ENCODE measurements at places on chromosomes 6 and 20. TPM values are rescaled to one million over a fixed set of nuclear protein-coding genes. Genes with fewer than 3 reads are reported as not detected.

GRCh38 chr20:25065072-25065624, 7.2 kb upstream of the ACSS1 start:
- no peaks in the 10 kb centered on the region for H3K36me3 ChIP-seq
- H3K4me1 ChIP-seq, result no peaks in the 10 kb centered on the region
- H3K27me3 ChIP-seq, result no peaks in the 10 kb centered on the region
- no peak overlapping the region for H3K4me3 ChIP-seq
- peak; percentile 23 for DNase-seq

DNA sequence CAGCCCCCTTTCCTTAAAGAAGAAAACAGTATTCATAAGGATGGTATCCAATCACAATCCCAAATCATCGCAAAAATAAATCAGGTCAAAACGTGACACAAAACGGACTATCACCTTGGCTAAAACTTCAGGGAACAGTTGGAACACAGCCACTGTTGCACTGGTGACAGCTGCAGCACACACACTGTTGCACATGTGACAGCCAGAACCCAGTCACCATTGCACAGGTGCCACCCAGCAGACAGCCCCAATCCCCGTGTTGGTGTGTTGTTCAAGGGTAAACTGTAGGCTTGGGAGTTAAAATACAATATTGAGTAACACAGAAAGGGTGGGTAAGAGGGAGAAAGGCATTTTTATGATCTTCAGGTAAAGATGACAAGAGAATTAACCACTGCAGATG, 15.8 kb downstream of the PSMB1 start:
- H3K36me3 ChIP-seq, result peaks cover 4% of the 10 kb centered on the region
- no peak for DNase-seq
- H3K4me3 ChIP-seq, result no peak overlapping the region
- no peaks in the 10 kb centered on the region for H3K27me3 ChIP-seq
- H3K4me1 ChIP-seq, result no peaks in the 10 kb centered on the region
- H3K27ac ChIP-seq, result no peak overlapping the region

GRCh38 chr6:161498359-161498758, 224.5 kb upstream of the AGPAT4 start:
- no peak overlapping the region for H3K27ac ChIP-seq
- no peak for DNase-seq
- H3K4me3 ChIP-seq, result no peak overlapping the region
- H3K4me1 ChIP-seq, result no peaks in the 10 kb centered on the region

GRCh38 chr20:64156136-64156885, 7.9 kb upstream of the MYT1 start:
- no peaks in the 10 kb centered on the region for H3K36me3 ChIP-seq
- DNase-seq, result no peak
- H3K4me1 ChIP-seq, result no peaks in the 10 kb centered on the region
- H3K4me3 ChIP-seq, result no peak overlapping the region
- H3K27me3 ChIP-seq, result no peaks in the 10 kb centered on the region

DNA sequence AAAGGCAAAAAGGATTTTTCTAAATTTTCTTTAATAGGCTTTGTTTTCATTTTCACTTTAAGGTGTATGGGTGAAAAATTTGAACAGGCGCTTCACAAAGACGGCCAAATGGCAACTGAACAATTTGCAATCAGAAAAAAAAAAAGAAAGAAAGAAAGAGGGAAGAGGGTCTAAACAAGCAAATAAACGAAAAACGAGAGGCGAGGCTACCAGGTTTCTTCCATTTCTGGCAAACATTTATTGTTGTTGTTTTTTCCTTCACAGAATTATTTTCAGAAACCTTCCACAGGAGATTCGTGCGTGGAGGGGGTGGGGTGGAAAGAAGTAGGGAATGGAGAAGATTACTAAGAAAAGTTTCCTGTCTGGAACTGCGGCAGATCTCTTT, 24.3 kb downstream of the POM121L2 start:
- DNase-seq, result no peak
- no peaks in the 10 kb centered on the region for H3K27me3 ChIP-seq
- no peaks in the 10 kb centered on the region for H3K4me1 ChIP-seq
- no peaks in the 10 kb centered on the region for H3K36me3 ChIP-seq

DNA sequence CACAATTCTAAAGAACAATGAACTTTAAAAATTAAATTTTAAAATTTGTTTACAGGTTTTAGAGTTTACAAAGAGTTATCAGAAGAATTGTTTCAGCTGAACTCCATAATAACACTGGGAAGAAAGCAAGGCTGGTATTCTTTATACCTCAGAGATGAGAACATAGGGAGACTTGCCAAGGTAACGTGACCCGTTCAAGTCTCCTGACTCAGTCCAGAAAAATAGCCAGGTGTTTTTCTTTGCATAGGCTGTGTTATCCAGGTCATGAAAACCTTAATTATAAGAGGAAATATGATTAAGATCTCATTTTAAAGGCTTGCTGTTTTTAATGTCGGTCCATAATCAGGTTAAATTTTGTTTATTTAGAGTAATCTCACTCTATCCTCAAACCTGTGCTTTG, 8.5 kb upstream of the C6orf141 start:
- no peaks in the 10 kb centered on the region for H3K27me3 ChIP-seq
- no peaks in the 10 kb centered on the region for H3K36me3 ChIP-seq
- no peak overlapping the region for H3K27ac ChIP-seq
- no peak overlapping the region for H3K4me3 ChIP-seq

- no peak for DNase-seq
- no peak overlapping the region for H3K27ac ChIP-seq
- H3K27me3 ChIP-seq, result no peaks in the 10 kb centered on the region
- peaks cover 2% of the 10 kb centered on the region for H3K4me1 ChIP-seq
- H3K36me3 ChIP-seq, result no peaks in the 10 kb centered on the region
- H3K4me3 ChIP-seq, result no peak overlapping the region
These were observed 82.6 kb downstream of the EPB41L2 start for GRCh38 chr6:130980310-130981032.

DNA sequence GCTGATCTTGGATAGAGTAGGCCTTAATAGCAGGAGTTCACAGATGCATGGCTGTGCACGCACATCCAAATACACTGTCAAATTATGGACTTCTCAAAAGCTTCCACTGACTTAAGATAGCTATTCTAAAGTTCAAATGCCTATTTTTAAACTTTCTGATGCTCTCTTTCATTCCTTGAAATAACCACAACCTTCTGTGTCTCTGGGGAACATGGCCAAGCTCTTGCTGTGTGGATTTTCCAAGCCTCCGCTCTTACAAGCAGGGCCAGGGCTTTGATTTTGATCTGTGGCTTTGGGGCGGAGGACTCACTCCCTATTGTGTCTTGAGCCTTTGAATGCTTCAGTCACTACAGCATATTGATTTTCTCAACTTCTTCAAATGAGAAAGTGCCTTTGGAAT, 35.7 kb upstream of the SNRPB2 start:
- no peak for DNase-seq
- H3K36me3 ChIP-seq, result no peaks in the 10 kb centered on the region
- H3K27ac ChIP-seq, result no peak overlapping the region
- H3K4me3 ChIP-seq, result no peak overlapping the region

DNA sequence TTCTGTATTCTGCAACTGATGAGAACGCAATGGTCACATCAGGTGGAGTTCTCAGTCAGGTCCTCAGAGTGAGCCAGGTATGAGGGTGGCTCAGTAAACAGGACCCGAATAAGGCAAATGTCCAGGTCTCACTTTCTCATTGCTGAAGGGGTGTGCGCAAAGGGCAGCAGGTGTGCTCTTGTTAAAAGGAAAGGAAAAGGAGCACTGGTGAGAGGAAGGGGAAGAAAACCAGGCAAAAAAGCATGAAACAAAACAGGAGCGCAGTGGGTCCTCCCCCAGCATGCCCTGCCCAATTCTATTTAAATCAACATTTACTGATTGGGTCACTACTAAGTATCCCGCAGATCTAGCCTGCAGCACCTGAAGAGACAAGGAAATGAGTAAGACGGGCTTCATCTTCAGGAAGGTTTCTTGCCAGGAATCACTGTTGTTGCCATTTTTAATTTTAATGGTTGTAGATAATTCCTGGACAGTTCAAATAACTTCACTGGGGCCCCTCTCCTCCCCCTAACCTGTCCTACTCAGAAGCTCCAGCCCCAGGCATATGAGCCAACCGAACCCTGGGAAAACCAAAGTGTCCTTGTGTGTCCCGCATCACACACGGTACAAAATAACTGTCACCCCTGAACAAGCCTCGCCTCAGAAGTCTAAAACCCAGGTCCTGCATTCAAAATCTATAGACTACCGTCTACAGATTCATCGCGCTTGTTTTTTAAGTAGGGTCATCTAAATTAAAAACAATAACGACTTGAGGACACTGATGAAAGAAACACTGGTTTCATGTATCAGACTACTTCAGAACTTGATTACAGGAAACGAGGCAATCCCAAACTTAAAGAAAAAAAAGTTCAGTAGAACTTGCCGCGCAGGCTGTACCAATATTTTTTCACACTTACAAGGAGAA, 980 bp downstream of the MBOAT1 start:
- H3K4me1 ChIP-seq, result no peaks in the 10 kb centered on the region
- DNase-seq, result no peak
- no peaks in the 10 kb centered on the region for H3K27me3 ChIP-seq

DNA sequence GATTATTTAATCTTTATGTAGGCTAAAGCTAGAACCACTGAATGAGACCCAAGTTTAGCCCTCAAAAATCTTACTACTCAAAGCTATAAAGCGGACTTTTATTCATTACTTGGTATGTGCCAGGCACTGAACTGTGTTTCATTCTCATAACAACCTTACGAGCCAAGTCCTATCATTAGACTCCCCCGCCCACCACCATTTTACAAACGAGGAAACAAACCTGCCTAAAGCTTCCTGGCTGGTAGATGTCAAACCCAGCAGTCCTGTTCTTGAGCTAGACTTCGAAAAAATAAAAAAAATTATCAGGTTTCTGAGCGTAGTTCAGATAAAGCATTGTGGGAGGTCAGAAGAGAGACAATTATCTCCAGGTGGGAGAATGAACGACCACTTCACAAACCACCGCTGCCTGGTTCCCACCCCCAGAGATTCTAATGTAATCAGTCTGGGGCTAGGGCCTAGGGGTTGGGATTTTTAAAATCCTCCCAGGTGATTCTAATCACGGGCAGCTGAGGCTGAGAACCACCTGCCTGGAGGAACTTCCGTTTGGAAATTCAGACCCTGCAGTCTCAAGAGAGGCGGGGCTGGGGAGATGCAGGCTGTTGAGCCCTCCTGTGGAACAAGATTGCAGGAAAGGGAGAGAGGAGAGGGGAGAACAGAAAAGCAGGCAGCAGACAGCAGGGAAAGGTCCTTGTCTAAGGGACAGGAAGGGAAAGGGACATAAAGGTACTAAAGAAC, 8.6 kb downstream of the ADTRP start:
- DNase-seq, result no peak
- H3K4me1 ChIP-seq, result peaks cover 2% of the 10 kb centered on the region
- H3K27me3 ChIP-seq, result no peaks in the 10 kb centered on the region
- no peaks in the 10 kb centered on the region for H3K36me3 ChIP-seq

GRCh38 chr6:57316581-57317059, 810 bp upstream of the PRIM2 start:
- H3K27ac ChIP-seq, result no peak overlapping the region
- no peaks in the 10 kb centered on the region for H3K36me3 ChIP-seq
- H3K4me1 ChIP-seq, result no peaks in the 10 kb centered on the region

DNA sequence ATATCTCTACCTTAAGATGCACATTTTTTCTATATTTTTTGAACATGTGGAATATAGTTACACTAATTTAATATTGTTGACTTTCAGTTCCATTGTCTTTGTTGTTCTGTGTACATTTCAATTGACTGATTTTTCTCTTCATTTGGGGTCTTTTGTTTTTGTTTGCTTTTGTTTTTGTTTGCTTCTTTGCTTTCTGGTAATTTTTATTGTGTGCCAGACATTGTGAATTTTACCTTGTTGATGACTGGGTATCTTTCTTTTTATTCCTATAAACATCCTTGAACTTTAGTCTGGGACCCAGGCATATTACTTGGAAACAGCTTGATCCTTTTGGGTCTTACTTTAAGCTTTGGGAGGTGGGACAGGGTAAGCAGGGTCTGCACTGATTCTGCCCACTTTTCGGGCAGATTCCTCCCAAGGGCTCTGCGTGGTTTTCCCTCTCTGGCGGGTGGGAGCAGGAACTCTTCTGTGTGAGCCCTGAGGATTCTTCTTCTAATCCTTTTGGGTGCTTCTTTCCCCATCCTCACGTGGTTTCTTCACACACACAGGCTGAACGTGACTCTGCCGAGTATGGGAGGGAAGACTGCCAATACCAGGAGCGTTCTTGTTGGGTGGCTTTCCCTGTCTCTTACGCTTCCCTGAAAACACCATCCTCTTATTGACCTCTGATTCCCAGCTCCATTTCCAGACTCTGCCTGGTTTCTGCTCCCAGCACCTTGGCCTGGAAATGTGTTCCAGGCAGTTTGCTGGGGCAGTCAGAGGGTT, 200.5 kb downstream of the ARID1B start:
- no peaks in the 10 kb centered on the region for H3K27me3 ChIP-seq
- no peak overlapping the region for H3K27ac ChIP-seq
- DNase-seq, result no peak
- H3K4me3 ChIP-seq, result no peak overlapping the region
- peaks cover 8% of the 10 kb centered on the region for H3K4me1 ChIP-seq

- no peak for DNase-seq
- no peaks in the 10 kb centered on the region for H3K36me3 ChIP-seq
- no peak overlapping the region for H3K4me3 ChIP-seq
- no peaks in the 10 kb centered on the region for H3K4me1 ChIP-seq
These were observed 71.2 kb downstream of the RAMACL start for GRCh38 chr6:166515072-166515810.

- DNase-seq, result no peak
- no peak overlapping the region for H3K27ac ChIP-seq
- H3K4me1 ChIP-seq, result no peaks in the 10 kb centered on the region
- H3K4me3 ChIP-seq, result no peak overlapping the region
These were observed 122.3 kb downstream of the RPS12 start for GRCh38 chr6:132936646-132937045.

GRCh38 chr6:108556250-108556649, 4.5 kb upstream of the FOXO3 start:
- H3K4me3 ChIP-seq, result no peak overlapping the region
- no peaks in the 10 kb centered on the region for H3K27me3 ChIP-seq
- no peak overlapping the region for H3K27ac ChIP-seq
- H3K4me1 ChIP-seq, result no peaks in the 10 kb centered on the region
- DNase-seq, result no peak

DNA sequence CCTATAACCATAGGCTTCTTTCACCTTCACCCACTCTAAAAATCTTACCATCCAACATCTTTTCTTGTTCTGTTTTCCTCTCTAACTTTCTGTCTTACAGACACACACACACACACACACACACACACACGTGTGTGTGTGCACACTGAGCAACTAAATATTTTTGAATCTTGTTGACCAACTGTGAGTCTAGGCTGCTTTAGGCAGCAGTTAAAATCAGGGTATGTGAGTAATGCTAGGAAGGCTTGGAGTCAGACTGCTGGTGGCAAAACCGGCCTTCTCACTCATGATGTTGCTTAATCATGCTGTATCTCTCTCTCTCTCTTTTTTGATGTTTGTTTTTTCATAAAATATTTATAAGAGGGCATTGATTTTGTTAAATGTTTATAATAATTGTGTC, 103.1 kb upstream of the TBX18 start:
- no peak overlapping the region for H3K4me3 ChIP-seq
- H3K36me3 ChIP-seq, result no peaks in the 10 kb centered on the region
- no peak overlapping the region for H3K27ac ChIP-seq
- no peaks in the 10 kb centered on the region for H3K27me3 ChIP-seq
- no peaks in the 10 kb centered on the region for H3K4me1 ChIP-seq
- no peak for DNase-seq

GRCh38 chr20:25537890-25538289, 47.4 kb downstream of the NINL start:
- no peak for DNase-seq
- no peaks in the 10 kb centered on the region for H3K27me3 ChIP-seq
- no peaks in the 10 kb centered on the region for H3K36me3 ChIP-seq
- peaks cover 4% of the 10 kb centered on the region for H3K4me1 ChIP-seq

NR2E1 gene
- not detected for polyA plus RNA-seq

All from aorta (tissue), 5 donors.